ENCODE measurements at places on chromosomes 7 and 10.
A peak's percentile ranks its signal among the peaks of the same experiment; 100 is the strongest.

DNA sequence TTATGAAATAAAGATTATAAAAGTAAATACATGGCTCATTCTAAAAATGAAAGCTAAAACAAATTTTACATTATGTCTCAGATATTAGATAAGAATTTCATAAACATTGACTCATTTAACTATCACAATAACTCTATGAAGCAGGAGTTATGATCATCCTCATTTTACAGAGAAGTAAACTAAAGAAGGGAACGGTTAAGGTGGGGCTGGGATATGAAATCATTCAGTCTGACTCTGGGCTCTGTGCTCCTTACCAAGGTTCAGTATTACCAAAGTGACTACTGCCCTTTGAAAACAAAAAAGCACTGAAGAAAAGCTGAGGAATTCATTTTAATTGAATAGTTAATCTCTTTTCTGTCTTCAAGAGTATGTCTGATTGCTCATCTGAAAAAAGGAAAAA is 22.1 kb upstream of the CUBN start:
- DNase-seq = no peak

DNA sequence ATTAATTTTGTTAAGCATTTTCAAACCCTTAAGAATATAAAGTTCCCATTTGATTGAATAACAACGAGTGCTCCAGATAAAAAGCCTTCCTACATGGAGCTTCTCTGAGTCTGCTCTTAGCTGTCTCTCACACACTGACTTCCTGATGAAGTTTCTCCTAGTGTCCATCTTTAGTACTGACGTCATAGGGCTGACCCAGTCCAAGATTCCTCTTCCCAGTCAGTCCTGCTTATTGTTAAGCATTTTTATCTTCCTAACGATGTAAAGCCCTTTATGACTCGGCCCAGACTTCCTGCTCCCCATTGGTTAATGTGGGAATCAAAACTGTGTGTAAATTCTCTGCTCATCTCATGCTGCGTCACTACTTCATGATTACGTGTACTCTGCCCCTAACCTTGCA is 398.8 kb downstream of the TFEC start:
- DNase-seq = no peak

DNA sequence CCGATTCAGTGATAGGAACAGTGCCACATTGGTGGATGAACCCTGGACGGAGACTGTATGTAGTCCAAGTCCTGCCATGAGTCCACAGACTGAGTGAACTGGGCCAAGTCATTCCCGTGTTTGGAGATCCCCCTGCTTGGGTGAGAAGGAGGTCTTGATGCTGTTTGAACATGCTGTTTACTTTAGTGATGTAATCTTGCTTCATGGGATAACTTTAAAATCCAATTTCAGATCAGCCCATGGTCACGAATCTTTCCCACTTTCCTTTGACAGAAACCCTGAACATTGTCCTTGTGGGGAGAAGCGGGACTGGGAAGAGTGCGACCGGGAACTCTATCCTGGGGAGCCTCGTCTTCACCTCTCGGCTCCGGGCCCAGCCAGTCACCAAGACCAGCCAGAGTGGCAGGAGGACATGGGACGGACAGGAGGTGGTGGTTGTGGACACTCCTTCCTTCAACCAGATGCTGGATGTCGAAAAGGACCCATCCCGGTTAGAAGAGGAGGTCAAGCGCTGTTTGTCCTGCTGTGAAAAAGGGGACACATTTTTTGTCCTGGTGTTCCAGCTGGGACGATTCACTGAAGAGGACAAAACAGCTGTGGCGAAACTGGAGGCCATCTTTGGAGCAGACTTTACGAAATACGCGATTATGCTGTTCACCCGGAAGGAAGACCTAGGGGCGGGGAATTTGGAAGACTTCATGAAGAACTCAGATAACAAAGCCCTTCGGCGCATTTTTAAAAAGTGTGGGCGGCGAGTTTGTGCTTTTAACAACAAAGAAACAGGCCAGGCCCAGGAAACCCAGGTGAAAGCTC is 26.6 kb downstream of the GIMAP8 start:
- no peak for DNase-seq

- peak; percentile 2 for DNase-seq
Measured at GRCh38 chr10:15320522-15321203, 50.4 kb downstream of the FAM171A1 start.

GRCh38 chr10:84197643-84198042 is 3.3 kb downstream of the CDHR1 start:
- no peak for DNase-seq

DNA sequence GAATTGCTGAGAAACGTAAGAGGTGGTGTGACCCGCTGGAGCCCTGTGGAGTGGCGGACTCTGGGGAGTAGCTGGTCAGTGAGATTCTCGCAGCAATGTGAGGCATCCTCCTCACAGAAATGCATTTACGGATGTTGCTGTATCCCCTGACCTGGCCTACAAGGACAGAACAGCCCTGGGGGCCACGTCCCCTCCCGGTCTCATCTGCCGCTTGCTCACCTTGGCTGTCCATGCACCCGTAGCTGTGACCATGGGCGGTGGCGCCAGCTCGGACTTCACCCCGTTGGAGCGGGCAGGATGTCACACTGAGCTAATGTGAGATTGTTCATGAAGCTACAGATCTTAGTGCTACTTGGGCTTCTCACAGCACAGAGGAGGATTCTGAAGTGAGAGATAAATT is 193.8 kb downstream of the EBF3 start:
- DNase-seq = no peak

DNA sequence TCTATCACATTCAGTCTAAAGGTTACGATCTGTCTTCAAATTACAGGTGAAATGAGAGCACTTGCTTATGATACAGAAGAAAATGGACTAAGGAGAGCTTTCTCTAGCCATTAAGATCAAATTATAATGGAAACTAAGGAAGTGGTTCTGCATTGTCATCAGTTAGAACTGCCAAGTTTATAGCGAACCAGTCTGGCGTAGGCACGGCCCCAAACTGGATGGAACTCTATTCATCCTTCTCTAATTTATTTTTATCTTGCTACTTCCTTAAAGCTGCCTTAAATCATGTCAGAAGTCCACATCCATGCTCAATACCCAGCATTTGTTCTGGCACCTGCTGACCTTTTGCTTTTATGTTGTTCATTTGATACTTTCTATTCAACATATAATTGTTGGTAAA is 63.7 kb upstream of the APBB1IP start:
- no peak for DNase-seq

Data from NCI-H446 (cell line).